ENCODE measurements at places on chromosomes 4 and X.

DNA sequence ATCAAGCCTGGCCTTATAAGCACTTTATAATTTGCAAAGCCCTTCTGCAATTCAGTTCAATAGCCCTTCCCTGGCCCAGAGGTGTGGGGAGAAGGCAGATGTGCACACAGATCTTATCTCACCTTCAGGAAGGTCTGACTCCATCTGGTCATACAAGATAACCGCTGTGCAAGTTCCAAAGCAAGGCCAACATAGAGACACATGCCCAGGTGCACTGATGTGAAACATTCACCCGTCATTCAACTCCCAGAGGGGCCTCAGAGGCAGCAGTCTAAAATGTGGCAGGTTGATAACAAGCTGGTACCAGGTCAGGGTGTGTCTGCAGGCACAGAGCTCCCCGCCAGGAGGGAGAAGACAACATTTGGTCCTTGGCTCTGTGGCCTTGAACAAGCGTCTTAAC lies 10.9 kb upstream of the WFS1 start:
- DNase-seq, result no peak

- DNase-seq, result no peak
Measured at GRCh38 chr4:119172223-119172622, 36.6 kb downstream of the MYOZ2 start.

- no peak for DNase-seq
Measured at GRCh38 chr4:107993969-107994368, 4.3 kb downstream of the HADH start.

GRCh38 chr4:183594823-183595222 lies 64.2 kb downstream of the RWDD4 start:
- no peak for DNase-seq

All from putamen (tissue), 1 donor.